EL (cell line): ENCODE measurements at places on chromosomes 4 and X.

DNA sequence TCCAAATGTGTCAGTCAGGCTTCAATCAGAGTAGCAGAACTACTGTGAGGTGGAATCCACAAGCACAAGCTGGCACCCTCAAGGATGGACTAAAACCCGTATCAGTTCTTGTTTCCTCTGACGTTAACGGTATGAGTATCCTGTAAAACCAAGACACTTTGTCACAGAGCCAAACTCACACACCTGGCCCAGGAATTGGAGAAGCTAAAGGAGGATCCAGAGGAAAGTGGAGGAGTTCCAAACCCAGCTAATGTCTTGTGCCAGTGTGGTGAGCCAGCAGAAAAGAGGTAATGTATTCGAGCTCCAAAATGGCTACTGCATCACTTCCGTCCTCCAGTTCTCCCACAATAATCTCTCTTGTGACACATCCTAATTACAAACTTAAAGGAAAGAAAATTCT lies 44.7 kb downstream of the ATP1B4 start:
- DNase-seq: no peak

- DNase-seq: no peak
These were observed 38.3 kb downstream of the LHFPL1 start for GRCh38 chrX:112641449-112641848.

DNA sequence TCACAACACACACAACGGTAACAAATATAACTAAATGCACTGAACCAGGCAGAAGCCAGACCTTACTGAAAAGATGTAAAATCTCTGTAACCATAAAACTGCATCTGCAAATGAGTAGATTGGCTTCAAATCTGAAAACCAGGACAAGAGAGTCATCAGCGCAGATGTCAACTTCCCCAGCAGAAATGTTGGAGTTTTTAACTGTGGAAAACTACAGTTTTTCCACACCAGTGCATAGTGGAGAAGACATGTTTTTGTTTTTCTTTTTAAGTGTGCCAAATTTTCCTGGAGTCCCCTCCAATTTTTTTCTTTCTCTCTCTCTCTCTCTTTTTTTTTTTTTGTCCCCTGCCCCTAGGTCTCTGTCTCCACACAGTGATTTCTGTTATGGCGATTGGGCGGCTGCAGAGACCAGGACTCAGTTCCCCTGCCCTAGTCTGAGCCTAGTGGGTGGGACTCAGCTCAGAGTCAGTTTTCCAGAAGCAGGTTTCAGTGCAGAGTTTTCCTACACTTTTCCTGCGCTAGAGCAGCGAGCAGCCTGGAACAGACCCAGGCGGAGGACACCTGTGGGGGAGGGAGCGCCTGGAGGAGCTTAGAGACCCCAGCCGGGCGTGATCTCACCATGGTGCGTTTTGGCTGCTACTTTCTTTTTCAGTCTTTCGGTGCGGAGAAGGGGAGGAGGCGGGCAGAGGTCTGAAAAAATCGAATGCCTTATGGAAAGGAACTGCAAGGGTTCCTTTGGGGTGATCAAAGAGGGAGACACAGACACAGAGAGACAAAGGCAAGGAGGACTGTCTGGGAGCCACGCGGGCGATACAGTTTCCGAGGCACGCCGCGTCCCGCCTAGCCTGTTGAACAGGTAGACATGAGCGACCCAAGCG lies at the start of gene GUCY1A1:
TSS of gene GUCY1A1 (plus strand) at position 505 of the 878 bp plus-strand sequence. CDS start 30,020 bp downstream, outside the sequence.
- peak; percentile 13 for DNase-seq

GRCh38 chr4:186723292-186724057 lies at the start of gene FAT1:
TSS of gene FAT1 (minus strand) at chr4:186723856. CDS start at chr4:186709827, 14,029 bp downstream.
- DNase-seq: peak; percentile 78

DNA sequence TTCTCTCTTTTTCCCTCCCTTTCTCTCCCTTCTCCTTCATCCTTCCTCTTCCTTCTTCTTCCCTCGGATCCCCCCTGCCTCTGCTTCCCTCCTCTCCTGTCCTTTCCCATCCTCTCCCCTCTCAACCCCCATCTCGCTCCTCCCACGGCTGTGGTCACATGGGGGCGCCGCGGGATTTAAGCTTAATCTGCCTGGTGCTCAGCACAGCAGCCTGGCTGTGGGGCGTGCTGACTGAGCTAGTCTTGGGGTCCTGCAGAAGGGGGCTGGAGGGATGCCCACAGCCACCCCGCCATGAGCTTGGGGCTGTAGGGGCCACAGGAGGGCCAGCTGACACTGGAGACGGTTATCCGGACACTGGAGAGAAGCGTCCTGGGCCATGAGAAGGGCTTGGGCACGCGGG lies 10.7 kb downstream of the SMIM10L2A start:
- DNase-seq: no peak

GRCh38 chr4:123477711-123478209 lies 81.2 kb downstream of the SPRY1 start:
- no peak for DNase-seq

DNA sequence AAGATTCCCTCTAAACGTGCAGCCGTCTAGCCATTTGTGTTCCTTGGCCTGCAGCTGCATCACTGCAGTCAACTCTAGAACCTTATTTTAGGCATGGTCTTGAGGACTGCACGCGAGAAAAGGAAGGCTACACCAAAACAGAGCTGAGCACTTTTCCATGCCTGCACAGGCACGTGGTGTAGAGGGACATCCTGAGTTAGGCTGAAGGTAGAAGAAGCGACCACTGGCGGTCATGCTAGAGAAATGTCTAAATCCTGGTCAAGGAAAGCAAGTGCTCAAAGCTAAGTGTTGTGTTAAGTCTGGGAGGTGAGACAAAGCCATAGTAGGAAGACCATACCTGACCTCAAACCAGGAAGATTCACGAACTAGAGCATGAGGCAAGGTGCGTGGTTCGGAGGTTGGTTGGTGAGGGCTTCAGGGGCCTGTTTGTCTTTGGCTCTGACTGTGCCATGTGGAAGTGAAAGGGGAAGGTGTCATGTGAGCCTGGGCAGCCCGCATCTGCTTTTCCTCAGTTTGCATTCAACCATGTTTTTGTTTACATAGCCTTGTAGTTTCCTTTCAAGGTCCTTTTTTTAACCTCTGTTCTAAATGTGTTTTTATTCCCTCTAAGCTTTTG lies 203.8 kb downstream of the AASDH start:
- no peak for DNase-seq

DNA sequence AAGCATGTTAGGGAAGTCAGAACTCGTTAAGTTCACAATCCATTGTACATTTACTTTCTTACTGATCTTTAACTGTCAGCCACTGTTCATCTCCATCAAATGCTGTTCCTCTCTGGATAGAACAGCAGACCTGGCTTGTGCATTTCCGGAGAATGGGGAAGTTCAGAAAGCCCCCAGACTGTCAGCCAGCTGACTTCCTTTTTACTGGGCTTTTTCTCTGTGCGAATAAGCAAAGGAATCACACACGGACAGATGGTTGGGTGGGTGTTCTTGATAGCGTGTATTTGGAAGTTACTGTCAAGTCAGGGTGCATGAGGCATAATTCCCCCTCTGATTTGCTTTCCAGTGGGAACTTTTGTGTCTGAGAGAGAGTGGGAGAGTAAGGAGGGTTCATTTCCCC lies 56.8 kb downstream of the TSPAN7 start:
- no peak for DNase-seq
